ENCODE measurements at places on chromosomes 2 and 18. TPM values are rescaled to one million over a fixed set of nuclear protein-coding genes. Genes with fewer than 3 reads are reported as not detected.
A peak's percentile ranks its signal among the peaks of the same experiment; 100 is the strongest.

- DNase-seq, result no peak
Measured at GRCh38 chr2:10985260-10985659, 73.5 kb downstream of the KCNF1 start.

Gene SPDYA
- 0.59 TPM for total RNA-seq

DNA sequence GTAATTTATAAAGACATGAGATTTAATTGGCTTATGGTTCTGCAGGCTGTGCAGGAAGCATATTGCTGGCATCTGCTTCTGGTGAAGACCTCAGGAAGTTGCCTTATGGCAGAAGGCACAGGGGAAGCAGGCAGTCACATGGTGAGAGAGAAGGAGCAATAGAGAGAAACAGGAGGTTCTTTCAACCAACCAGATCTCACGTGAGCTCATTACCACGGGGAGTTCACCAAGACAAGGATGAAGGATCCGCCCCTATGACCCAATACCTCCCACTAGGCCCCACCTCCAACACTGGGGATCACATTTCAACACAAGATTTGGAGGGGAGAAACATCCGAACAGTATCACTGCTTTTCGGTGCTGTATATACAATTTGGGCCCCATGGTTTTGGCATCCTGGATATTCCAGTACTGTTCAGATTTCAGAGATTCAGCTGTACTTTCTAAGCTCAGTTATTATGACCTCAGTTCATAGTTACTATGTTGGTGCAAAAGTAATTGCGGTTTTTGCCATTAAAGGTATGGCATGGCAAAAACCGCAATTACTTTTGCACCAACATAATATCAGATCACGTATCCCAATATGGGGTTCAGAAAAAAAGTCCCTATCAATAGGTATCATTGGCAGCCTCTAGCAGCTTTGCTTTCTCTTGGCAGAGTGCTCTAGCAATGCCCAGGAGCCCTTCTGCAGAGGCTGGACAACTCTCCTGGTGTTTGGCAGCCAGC, 189.6 kb upstream of the SIX3 start:
- DNase-seq, result no peak

- DNase-seq, result no peak
Measured at GRCh38 chr2:16700551-16701259, 35.1 kb upstream of the CYRIA start.

Gene MSH6
- total RNA-seq, result 35.8 TPM

GRCh38 chr2:30113617-30114293, 33.1 kb upstream of the YPEL5 start:
- DNase-seq, result peak; percentile 96

Gene GPBAR1
- 0.36 TPM for total RNA-seq

DNA sequence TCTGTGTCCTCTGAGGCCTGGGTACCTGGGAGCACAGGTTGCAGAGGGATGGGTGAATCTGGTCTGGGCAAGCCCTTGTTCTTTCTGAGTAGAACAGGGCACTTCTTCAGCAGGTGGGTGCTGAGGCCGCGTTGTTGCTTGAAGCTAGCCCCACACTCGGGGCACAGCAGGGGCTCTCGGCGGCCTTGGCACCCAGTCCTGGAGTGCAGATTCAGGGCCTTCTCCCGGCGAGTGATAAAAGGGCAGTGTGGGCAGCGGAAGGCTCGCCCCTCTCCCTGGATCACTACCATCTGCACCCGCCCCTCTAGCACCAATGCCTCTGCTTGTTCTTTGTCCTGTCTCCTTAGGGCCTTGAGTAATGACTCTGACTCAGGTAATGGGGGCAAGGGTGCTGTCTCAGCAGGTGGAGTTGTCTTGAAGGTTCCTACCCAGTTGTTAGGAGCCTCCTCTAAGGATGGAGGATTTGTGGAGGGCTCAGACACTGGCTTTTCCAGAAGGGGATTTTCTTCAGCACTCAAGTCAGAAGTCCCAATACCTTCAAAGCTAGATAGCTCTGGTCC, 15.6 kb downstream of the ZNF142 start:
- DNase-seq, result no peak

DNA sequence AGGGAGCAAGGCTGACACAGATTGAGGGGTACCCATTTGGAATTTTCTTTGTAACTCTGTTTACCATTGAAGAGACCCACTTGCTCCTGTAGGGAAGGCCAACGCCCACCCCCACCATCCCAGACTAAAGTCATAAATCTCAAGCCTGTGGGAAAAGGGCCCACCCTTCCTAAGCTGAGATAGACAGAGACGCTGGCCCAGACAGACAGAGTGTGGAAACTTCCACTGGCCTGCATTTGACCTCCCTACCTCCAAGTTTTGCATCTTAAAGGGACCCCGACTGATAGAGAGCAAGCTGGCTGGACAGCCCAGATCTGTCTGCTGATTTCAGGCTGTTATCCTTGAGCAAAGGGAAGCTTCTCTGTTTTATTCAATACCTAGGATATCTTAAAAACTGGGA, 48.2 kb upstream of the SLC14A2 start:
- DNase-seq, result no peak

- DNase-seq, result no peak
Measured at GRCh38 chr18:37673671-37674070, 108.1 kb upstream of the CELF4 start.

Gene TPO
- total RNA-seq, result not detected

DNA sequence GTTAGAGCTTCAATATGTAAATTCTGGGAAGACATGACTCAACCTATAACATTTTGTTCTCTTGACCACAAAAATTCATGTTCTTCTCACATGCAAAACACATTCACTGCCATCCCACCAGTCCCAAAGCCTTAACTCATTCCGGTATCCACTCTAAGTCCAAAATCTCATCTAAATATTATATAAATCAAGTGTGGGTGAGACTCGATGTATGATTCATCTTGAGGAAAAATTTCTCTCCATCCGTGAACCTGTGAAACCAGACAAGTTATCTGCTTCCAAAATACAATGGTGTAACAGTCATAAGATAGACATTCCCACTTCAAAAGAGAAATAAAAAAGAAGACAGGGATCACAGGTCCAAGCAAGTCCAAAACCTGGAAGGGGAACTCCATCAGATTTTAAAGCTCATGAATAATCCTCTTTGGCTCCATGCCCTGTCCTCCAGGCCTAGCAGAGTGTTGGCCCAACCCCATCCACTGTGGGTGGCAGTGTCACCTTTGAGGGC, 101.3 kb downstream of the RAD51AP2 start:
- DNase-seq, result no peak

DNA sequence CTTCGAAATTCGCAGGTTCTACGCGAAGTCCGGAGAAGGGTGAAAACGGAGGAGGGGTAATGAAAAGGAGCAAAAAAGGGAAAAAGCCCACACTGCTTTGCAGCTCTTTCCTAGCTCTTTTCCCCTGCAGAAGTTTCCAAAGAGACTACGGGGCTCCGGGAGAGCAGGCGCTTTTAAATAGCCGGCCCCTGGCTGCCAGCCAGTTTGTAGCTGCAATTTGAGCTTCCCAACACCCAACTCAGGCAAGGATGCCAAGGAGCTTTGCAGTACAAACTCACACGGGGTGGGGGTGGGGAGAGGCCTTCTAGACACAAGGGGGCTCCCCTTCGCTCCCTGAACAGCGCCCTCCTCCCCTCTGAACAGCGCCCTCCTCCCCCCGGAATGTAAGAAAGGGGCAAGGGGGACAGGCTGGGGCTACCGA, at the start of gene IGFBP5:
Gene IGFBP5, minus strand, starts transcription at position 149 of the 421 bp plus-strand sequence. CDS start 774 bp downstream, outside the sequence.
- DNase-seq, result peak; percentile 79

DNA sequence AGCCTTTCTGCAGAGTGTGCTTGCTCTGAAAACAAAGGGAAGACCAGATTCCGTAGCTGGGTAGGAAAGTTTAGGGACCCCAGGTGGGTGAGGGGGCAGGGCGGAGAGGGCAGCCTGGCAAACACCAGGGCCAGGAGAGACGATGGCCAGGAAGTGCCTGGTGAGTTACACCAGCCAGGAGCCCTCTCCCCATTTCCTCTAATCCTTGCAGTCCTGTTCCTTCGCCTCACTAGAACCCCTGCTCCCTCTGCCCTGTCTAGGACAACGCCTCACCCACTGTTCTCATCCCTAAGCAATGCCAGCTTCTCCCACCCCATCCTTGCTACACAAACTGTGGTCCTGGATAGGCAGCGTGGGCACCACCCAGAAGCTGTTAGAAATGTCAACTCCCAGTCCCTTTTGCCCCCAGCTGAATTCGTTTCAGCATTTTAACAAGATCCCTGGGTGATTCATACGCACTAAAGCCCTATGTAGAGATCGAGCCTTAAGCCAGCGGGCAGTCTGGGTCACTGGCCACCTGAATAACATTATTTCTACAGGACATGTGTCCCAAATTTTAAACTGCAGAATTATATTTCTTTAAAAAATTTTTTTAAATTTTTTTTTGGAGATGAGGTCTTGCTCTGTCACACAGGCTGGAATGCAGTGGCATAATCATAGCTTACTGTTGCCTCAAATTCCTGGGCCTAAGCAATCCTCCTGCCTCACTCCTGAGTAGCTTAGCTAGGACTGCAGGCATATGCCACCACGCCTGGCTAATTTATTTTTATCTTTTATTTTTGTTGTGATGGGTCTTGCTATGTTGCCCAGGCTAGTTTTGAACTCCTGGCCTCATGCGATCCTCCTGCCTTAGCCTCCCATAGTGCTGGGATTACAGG, 10.9 kb downstream of the WIPF1 start:
- no peak for DNase-seq

GRCh38 chr2:65877331-65878010, 445.1 kb upstream of the SPRED2 start:
- DNase-seq, result no peak

Gene PCARE
- total RNA-seq, result not detected

GRCh38 chr18:77218642-77219041, 31.0 kb upstream of the GALR1 start:
- no peak for DNase-seq

Gene NOTO
- not detected for total RNA-seq

- DNase-seq, result no peak
Measured at GRCh38 chr2:126828491-126828890, 70.2 kb upstream of the TEX51 start.

GRCh38 chr2:85911097-85911496, 22.3 kb upstream of the ST3GAL5 start:
- DNase-seq, result no peak

- no peak for DNase-seq
Measured at GRCh38 chr2:127986548-127987079, 41.2 kb downstream of the SAP130 start.

Gene KYNU
- 10.9 TPM for total RNA-seq
